WERI-Rb-1 (cell line): ENCODE measurements at places on chromosomes 5 and 9.
A peak's percentile ranks its signal among the peaks of the same experiment; 100 is the strongest.

GRCh38 chr5:175873088-175873454, 1.7 kb downstream of the CPLX2 start:
- DNase-seq, result peak; percentile 86

DNA sequence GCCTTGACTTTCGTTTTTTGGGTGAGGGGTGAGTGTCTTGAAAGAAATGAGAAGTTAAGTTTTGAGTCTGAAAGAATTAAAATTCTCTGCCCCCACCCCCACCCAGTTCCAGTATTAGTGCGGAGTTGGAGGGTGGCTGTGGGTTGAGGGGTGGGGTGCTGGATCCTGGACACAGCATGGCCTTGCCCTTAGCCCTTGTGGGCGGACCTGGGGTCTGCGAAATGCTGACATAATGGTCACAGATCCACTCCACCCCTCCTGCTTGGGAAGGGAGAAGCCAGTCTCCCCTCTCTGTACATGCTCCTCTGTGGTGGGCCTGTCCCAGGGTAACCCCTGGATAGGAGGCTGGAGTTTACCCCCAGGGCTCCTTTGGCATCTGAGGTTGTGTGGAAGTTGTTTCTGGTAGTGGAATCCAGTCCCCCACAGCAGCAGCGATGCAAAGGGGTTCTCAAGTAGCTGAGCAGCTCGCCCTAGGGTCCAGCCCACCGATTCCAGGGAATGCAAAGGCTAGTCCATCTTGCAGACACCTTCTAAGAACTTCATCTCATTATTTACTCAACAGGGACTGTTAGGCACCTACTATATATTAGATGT, 42.8 kb upstream of the TCF7 start:
- DNase-seq, result no peak

DNA sequence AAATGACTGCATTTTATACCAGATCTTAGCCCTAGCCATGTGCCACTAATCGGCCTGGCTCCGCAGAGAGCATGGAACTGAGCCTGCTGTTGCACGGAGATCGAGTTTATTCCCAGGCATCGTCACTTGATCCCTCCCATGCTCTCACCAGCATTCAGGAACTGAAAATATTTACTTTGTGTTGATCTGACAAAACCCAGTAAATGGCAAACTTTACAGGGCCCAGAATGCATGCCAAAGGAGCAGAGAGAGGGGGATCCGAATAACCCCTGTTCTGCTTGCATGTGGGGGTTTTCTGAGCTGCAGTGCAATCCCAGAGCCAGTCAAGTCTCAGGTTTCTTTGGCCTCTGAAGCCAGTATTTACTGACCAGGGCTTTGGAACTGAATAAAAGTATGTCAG, 87.3 kb downstream of the GAS1 start:
- no peak for DNase-seq

GRCh38 chr9:127931092-127931881, 710 bp upstream of the PIP5KL1 start:
- DNase-seq, result no peak

DNA sequence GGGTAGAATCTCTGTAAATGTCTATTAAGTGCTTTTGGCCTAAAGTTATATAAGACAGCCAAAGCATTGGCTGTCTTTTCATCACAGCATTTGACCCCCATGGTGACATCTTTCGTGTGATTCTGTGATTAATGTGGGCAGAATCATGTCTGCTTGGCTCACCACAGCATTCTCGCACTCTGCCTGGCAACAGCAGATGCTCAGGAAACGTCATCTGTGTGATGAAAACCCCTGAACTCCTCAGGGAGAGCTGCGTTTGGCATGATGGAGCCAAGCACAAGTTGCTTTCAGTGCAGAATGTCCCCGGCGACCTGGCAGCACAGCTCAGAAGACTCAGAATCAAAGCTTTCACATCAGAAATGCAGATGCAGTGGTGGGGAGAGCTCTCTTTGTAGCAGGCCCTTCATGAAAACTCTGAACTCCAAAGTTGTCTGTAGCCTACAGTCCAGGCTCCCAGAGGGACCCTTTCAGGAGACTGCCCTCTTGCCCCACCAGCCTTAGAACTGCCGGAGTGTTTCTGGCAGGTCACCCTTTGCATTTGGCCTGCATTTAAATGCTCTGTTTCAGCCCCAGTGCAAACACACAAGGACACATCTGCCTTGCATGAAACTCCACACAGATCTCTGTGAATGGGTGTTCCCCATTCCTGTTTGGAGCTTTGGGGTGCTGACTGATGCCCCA, 155.6 kb upstream of the PANK3 start:
- no peak for DNase-seq

GRCh38 chr9:34862043-34862442, 96.0 kb upstream of the PHF24 start:
- no peak for DNase-seq

GRCh38 chr9:133901184-133901835, 90.8 kb downstream of the VAV2 start:
- no peak for DNase-seq

- DNase-seq, result peak; percentile 64
These were observed 144.7 kb downstream of the TRPM6 start for GRCh38 chr9:74742792-74743730.

- DNase-seq, result no peak
These were observed 82.8 kb downstream of the SLIT3 start for GRCh38 chr5:169218176-169218575.

GRCh38 chr9:13725516-13725915, 446.0 kb upstream of the MPDZ start:
- DNase-seq, result no peak

GRCh38 chr5:160506006-160507004, 84.7 kb downstream of the PTTG1 start:
- no peak for DNase-seq

GRCh38 chr9:78196258-78196657, 39.6 kb upstream of the CEP78 start:
- DNase-seq, result no peak

DNA sequence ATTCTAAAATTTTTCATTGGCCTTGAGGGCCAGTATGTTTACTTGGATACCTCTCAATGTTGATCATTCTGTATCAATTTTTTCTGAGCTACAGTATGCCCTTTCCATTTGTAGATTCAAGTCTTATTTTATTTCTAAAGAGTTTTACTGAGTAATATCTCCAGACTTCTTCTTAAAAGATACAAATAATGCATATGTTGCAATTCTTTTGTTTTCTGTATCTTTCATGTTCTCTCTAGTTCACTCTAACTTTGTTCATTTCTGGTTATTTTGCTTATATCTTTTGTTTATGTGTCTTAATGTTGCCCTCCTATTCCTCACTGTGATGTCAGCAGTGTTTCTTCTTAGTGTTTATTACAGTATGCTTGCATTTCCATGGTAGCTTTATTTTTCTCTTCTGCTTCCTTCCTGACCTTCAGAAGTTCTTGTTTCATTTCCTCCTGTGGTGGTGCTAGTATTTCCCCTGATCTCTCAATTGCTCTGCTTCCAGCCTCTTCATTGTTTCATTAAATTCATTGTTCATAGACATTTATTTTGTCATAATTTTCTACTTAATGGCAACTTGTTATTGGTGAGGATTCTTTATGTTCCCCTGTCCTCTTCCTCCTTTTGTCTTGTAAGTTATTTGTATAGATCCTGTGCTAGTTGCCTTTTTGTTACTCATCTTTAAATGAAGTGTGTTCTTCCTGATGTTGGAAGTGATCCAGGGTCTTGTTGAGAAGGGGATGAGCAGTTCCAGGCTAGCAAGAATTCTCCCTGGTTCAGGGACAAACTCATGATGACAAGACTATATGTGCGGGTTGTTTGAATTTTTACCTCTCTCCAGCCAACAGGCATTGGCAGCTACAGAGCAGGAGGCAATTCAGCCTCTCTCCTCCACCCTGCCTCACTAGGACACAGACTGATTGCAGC, 160.8 kb downstream of the DEPDC1B start:
- no peak for DNase-seq

DNA sequence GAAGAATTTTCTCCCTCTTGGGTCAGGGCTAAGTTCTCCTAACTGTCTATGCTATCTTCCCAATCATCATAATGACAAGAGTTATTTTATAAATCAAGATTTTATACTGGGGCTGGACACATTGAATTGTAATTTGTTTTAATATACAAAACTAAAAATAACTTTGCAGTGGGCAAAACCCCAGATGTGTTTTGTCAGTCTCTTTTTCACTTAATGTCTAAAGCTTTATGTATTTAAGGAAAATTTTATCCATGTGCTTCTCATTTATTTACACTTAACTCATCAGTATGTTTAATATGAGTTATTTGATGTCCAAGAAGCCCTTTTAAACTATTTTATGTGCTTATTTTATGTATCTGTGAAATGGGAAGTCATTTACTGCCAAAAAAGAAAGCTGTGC, 362.8 kb upstream of the ADAMTSL1 start:
- no peak for DNase-seq

DNA sequence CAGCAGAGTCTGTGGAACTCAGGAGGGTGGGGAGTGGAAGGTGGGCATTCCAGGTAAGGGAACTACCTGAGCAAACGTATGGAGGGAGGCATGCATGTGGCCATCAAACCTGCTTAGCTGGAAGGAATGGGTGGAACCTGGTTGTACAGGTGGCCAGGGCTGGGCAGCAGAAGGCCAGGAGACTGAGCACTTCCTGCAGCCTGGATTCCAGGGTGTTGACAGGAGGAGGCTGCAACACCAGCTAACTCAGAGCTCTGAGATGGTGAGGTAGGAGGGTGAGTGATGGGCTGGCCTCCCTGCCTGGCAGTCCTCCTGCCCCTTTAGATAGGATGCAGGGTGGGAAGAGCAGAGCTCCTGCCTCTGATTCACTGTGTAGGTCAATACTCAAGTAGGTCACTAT, 92.5 kb upstream of the CPEB4 start:
- DNase-seq, result no peak

DNA sequence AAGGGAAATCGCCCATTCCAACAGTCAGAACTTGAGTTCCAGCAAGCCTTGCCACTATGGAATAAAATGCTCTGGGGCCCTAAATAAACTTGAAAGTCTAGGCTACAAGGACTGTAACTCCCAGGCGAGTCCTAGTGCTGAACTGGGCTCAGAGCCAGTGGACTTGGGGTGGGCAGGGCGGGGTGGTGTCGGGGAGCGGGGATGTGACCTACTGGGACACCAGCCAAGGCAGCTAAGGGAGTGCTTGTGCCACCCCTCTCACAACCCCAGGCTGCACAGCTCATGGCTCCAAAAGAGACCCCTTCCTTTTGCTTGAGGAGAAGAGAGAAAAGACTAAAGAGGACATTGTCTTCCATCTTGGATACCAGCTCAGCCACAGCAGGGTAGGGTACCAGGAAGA, 61.5 kb downstream of the MEIKIN start:
- DNase-seq, result no peak

GRCh38 chr9:69445251-69445650, 120.2 kb downstream of the ENTREP1 start:
- DNase-seq, result no peak

DNA sequence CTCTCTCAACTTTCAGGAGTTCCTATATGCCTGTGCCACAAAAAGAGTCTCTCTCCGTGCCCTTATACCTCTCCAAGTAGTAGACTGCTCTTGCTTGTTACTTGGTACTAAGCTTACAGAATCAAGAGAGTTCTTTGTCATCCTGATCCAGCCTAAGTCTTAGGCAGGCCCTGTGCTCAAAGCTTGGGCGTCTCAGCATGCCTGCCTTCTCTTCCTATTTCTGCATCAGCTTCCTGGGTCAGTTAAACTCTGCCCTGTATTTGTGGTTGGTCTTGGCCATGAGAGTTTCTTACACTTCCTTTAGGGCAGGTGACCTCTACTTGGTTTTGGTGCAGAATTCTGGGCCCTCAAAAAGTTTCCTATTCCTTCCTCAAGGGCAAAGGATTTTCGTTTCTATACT, 33.0 kb upstream of the UGCG start:
- no peak for DNase-seq

DNA sequence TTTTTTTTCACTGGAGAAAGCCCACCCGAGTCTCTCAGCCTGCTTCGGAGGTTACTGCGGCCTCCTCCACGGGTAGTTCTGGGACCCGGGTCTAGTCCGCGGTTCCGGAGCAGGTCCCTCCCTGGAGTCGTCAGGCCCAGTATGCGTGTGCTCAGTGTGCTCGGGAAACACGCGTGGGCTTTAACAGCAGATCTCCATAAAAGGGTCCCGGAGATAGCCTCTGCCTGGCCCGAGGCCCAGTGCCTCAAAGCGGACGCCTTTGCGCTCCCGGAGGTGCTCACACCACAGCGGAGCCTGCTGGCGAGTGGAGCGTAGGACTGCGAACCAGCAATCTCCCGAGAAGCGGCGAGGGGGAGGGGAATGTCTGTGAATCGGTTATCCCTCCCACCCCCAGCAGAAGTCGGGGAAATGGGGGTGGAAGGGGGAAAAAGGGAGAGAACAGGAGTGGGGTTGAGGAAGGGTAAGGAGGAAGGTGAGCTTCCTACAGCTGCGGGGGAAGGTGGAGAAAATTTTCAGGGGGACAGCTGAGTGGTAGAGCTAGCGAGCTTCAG, 28.7 kb downstream of the CDKN2A start:
- DNase-seq, result no peak

GRCh38 chr5:154103233-154103632, 64.5 kb downstream of the MFAP3 start:
- no peak for DNase-seq

DNA sequence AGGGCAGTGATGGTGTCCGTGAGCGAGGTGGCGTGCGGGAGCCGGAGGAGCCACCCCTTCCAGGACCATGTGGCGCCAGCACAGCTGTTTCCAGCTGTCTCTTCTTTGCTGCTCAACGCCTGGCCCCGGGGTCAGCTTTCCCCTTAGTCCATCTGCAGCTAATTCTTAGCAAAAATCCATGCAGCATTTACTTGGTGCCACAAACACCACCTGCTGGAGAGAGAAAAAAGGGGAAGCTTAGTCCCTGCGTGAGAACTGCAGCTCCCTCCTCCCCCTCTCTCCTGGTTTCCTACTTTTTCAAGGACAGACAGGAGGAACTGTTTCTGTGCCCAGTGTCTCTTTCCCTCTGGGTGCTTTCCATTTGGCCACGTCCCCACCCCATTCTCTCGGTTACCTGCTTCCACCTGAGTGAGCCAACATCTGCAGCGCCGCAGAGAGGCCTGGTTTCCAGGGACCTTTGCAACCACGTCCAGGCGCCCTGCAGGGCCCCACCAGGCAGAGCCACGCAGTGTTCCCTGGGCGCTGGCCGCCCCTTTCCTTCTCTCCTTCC, 3.4 kb downstream of the SLC6A19 start:
- DNase-seq, result peak; percentile 79
